ENCODE measurements at places on chromosomes 6 and 20.

DNA sequence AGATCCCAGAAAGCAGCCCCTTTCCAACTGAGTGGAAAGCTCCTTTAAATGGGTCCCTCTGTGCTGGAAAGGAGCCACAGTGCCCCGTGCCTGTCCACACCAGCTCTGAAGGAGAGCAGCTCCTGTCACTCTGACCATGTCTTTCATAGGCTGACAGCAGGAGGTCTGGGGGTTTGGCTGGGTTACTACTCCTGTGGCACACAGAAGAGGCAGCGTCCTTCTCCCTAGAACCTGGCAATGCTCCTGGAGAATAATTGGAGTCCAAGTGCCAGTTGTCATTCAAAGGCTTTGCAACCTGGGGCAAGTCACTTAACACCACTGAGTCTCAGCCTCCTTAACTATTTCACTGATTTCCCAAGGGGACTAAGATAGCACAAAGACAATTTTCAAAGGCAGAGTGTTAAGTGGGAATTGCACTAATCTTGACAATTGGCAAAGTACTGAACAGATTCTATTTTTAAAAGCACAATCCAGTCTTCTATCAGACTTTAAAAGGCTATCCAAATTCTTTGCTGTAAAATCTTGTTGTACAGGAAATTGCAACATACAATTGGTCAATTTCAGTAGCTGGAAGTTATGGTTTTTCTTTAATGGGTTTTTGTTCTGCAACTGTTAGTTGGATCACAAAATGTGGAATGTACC, 457.2 kb downstream of the KIF16B start:
- DNase-seq = no peak

DNA sequence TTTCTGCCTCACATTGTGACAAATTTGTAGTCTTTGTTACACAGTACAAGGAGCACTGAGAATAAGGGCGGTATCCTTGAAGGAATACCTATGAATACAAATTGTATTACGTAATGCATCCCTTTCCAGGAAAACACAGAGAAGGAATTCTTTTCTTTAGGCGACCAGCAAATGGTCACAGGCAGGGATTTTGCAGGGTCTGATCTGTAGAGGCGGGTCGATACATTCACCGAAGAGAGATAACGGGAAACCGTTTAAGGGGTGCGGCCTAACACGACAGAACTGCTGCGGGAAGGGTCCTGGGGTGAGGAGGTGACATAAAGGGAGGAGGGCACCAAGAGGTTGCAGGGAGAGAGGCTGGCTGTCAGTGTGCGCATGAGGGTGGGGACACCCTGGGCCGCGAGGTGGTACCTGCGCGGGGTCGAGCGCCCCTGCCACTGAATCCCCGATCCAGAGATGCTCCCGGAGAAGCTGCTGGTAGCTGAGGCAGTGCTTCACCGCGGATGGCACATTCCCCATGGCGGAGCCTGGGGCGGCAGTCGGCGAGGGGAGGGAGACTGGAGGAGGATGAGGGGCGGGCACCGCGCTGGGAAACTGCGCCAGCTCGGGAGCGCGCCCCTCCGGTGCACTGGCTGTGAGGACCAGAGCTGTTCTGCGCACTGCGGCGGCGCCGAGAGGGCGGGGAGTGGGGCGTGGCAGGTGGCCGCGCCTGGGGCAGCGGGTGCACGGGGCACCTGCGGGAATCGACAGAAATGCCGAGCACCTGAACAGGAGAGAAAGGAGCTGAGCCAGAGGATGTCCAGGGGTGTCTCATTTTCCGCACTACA, at the start of gene HMGCLL1:
HMGCLL1 (minus strand) TSS at position 656 of the 827 bp plus-strand sequence; CDS start at position 519, 137 bp downstream.
- no peak for DNase-seq

DNA sequence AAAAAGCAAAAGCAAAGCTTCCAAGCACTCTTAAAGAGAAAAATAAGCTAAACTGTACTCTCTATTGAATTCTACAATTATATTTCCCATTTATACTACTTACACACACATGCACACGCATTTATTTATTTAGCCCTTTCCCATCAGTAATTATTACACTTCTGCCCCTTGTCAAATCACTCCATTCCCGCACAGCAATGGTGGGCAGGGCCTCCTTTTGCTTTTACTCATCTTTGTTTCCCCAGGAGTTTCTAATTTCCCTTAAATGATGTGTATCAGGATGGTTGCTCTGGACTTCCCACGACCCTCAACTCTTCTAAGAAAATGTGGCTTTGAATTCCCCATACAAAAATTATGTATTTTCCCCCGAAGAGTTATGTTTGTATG, 19.9 kb downstream of the PXT1 start:
- DNase-seq = no peak

DNA sequence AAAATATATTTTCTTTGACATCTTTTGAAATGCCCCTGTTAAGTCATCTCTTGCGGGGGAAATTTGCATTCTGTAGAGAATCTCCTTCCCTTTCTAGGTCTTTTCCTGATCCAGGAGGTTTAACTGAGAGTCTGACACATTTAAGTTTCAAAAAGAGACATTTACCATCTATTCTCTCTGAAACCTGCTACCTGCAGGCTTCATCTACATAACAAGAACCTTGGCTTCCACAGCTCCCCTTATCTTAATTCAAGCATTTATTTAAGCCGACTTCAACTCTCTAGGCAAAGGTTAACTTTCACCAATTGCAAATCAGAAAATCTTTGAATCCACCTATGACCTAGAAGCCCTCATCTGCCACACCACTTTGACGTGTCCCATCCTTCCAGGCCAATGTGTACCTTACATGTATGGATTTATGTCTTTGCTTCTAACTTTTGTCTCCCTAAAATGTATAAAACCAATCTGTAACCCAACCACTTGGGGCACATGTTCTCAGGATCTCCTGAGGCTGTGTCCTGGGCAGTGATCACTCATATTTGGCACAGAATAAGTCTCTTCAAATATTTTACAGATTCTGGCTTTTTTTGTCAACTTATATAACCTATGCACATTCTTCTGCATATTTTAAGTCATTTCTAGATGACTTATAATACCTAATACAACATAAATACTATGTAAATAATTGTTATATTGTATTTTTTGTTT, 666.7 kb downstream of the UTRN start:
- no peak for DNase-seq

DNA sequence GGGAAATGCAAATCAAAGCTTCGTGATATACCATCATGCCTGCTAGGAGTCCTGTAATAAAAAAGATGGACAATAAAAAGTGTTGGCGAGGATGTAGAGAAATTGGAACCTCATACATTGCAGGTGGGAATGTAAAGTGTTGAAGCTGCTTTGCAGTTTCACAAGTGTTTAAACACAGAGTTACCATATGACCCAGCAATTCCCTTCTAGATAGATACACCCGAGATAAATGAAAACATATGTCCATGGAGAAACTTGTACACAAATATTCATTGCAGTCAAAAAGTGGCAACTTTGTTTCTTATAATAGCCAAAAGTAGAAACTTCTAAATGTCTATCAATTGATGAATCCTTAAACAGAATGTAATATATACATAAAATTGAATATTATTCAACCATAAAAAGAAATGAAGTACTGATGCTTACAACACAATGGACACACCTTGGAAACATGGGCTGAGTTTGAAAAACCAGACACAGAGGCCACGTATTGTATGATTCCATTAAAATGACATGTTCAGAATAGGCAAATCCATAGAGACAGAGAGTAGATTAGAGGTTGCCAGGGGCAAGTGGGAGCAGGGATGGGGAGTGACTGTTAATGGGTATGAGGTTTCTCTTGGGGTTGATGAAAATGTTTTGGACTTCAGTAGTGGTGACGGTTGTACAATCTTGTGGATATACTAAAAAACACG, 20.8 kb upstream of the ERVFRD-1 start:
- no peak for DNase-seq
